ENCODE measurements at places on chromosomes 11 and 22.

- no peak for DNase-seq
These were observed 29.4 kb upstream of the NAV2 start for GRCh38 chr11:19683141-19683805.

DNA sequence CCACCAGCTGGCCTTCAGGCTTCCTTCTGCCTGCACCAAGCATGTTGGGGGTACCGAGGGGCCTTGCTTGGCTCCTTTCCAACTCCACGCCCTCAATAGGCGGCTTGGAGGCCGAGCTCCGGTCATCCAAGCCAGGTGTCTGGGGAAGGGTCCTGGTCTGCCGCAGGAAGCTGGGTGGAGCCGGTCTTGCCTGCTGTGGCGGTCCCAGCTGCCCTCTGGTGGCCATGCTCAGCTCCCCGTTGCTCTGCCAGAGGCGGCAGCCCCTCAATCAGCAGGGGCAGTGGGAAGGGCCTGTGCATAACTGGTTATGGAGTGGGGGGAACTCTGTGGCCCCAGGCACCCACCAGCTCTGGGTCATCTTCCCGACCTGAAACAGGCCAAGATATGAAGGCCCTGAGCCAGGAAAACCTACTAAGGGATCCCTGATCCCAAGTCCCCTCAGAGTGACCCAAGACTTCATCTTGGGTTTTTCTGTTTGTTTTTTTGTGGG is 3.2 kb downstream of the ARVCF start:
- no peak for DNase-seq

DNA sequence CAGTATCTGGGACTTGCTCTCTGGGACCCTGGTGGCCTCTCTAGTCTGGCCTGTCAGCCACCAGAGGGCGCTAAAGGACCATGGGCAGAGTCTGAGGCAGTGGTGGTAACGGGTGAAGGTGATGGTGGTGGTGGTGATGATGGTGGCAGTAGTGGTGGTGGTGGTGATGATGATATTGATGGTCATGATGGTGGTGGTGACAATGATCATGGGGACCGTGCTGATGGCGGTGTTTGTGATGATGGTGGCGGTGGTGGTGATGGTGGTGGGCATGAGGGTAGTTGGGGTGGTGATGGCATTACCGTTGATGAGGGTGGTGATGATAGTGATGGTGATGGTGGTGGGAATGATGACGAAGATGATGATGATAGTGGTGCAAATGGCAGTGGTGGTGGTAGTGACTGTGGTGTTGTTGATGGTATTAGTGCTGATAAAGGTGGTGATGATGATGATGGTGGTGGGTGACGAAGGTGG is 16.0 kb downstream of the TRPM5 start:
- no peak for DNase-seq

DNA sequence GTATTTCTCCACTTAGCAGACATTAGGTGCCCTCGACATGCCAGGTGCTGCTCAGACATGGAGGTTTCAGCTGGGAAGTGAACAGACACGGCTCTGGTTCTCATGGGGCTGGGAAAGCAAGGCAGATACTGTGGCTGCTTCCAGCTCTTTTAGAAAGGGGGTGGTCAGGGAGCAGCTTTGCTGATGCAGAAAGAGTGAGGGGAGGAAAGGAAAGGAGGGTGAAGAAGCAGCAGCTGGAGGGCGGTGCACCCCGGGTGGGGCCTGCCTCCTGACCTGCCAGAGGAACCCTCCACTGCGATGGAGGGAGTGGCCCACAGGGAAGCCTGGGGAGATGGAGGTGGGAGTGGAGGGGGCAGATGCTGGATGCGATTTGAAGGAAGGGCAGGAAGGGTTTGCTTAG is 76.8 kb downstream of the MORC2 start:
- DNase-seq: no peak

DNA sequence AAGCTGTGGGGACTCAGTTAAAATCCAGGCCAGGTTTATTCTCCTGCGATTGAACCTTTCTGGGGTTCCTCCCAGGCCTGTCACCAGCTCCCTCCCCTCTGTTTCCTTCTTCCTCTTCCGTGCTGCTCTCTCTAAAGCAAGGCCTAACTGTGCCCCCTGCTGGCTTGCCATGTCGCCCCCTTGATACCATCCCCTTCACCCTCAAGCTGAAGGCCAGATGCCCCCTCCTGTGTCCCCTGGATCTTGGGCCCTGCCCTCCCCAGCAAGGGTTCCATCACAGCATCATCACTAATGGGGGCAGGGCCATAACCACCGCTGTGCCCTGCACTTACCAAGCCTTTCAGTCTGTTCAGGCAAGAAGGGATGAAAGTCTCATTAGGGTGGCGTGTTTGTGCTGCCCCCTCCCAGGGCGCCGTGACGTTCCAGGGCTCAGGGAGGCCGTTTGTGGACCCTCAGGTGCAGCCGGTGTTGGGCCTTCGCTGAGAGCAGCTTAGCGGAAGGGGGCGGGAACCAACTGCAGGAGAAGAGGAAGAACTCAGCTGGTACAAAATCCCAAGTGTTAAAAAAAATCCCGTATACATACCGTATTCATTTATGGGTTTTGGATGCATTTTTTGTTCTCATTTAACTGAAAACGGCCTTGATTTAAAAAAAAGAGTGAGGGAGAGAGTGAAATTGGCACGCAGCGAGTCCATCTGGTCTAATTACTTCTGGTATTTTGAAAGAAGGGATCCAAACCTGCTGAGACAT is 69.9 kb downstream of the MPPED1 start:
- no peak for DNase-seq

DNA sequence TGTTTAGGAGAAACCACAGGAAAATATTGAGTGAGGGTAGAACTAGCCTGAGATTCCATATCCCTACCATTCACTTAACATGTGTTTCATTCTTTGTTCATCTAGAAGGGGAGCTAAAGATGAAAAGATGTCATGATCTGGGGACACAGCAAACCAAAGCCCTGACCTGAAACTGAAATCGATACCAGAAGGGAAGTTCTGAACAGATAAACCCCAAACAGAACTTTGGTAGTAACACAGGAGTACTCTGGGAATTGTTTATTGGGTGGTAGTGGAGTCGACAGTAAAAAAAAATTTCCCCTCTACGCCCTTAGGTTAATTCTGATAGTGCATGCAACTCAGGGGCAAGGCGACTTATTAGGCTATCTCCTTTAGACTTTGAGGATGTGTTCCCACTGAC is 27.2 kb downstream of the OR2AT4 start:
- no peak for DNase-seq

DNA sequence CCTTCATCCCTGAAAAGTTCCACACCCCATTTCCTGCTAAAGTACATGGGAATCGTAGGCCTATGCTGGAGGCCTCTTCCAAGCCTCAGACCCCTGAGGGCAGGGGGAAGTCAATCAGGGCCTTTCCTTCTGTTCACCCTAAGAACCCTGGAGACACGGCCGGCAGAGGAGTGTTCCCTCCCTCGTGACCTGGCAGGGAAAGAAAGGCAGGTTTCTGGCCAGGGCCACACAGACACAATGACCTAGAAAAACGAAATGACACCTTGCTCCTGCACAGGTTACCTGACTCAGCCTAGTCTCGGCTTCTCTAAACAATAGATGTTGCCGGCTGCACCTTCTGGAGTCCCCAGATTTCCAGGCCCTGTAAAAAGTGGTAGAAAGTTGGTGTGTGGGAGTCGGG is 60.6 kb upstream of the CADM1 start:
- no peak for DNase-seq

- DNase-seq: no peak
These were observed 40.7 kb upstream of the TIMP3 start for GRCh38 chr22:32760815-32761214.
